ENCODE measurements at places on chromosomes 4 and X. TPM values are rescaled to one million over a fixed set of nuclear protein-coding genes. Genes with fewer than 3 reads are reported as not detected.
A peak's percentile ranks its signal among the peaks of the same experiment; 100 is the strongest.

Gene HSFX3
- not detected for polyA plus RNA-seq

- no peak for DNase-seq
- H3K4me1 ChIP-seq = no peaks in the 10 kb centered on the region
- no peak overlapping the region for H3K27ac ChIP-seq
- no peak overlapping the region for H3K4me3 ChIP-seq
- no peaks in the 10 kb centered on the region for H3K36me3 ChIP-seq
These were observed 171.8 kb upstream of the TTC29 start for GRCh38 chr4:147117431-147117830.

Gene AMBN
- not detected for polyA plus RNA-seq

GRCh38 chr4:185859111-185859510, 47.1 kb upstream of the SORBS2 start:
- DNase-seq = no peak
- no peaks in the 10 kb centered on the region for H3K27me3 ChIP-seq
- no peaks in the 10 kb centered on the region for H3K36me3 ChIP-seq

GRCh38 chr4:158714937-158715336, 8.3 kb downstream of the PPID start:
- no peak overlapping the region for H3K4me3 ChIP-seq
- no peaks in the 10 kb centered on the region for H3K4me1 ChIP-seq
- H3K27me3 ChIP-seq = no peaks in the 10 kb centered on the region
- no peak overlapping the region for H3K27ac ChIP-seq

GRCh38 chr4:110487873-110488272, 11.9 kb downstream of the ENPEP start:
- H3K36me3 ChIP-seq = no peaks in the 10 kb centered on the region
- peaks cover 2% of the 10 kb centered on the region for H3K4me1 ChIP-seq
- no peak overlapping the region for H3K4me3 ChIP-seq
- H3K27me3 ChIP-seq = no peaks in the 10 kb centered on the region
- no peak for DNase-seq

DNA sequence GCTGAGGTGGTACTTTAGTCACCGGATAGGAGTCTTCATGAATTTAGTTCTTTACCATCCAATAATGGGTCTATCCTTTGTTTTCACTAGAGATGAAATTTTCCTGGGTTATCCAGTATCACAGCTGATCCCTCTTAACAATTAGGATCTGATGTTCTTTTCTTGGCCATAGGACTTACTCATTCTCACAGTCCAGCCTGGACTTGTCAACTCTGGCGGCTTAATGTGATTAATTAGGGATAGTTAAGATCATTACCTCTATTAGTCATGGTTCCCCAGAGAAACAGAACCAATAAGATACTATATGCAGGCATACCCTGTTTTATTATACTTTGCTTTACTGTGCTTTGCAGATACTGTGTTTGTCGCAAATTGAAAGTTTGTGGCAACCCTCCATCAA, 272.7 kb upstream of the FAT4 start:
- H3K4me1 ChIP-seq = peaks cover 34% of the 10 kb centered on the region
- H3K4me3 ChIP-seq = no peak overlapping the region
- H3K27ac ChIP-seq = peak overlapping the region; percentile 38
- H3K27me3 ChIP-seq = no peaks in the 10 kb centered on the region
- DNase-seq = peak; percentile 52
- H3K36me3 ChIP-seq = no peaks in the 10 kb centered on the region

DNA sequence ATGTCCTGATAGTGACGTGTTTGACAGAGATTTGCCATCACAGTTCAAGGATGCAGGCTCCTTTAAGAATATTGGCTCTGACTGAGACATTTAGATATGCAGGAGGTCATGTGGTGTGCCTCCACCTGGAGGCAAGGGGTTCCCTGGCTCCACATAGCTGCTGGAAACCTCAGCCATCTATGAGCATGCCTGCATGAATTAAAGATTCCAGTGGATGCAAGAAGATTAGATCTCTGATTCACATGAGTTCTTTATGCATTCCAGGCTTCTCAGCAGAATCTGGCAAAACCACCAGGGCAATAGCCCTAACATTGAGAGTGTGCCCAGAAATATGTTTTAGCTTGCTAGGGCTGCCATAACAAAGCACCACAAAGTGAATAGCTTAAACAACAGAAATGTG, 298.5 kb upstream of the AADAT start:
- H3K36me3 ChIP-seq = no peaks in the 10 kb centered on the region
- H3K4me1 ChIP-seq = peaks cover 7% of the 10 kb centered on the region
- no peaks in the 10 kb centered on the region for H3K27me3 ChIP-seq
- peak; percentile 40 for DNase-seq
- H3K27ac ChIP-seq = peak overlapping the region; percentile 23

DNA sequence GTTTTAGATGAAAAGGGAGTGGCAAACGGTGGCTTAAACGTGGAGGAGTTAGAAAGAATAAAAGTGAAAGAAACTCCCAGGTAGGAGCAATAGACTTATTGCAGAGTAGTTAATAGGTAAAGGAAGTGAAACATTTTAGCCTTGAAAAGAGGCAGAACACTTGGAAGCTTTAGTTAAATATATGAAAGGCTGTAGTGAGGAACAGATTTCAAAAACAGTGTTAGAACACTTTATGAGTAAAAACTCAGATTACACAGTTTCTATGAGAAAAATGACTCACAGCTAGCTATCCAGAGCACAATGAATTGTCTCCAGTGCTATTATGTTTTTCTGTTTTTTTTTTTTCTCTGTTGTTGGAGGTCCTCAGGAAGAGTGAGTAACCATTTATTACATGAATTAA, 45.8 kb downstream of the TACR3 start:
- H3K27me3 ChIP-seq = no peaks in the 10 kb centered on the region
- H3K4me1 ChIP-seq = no peaks in the 10 kb centered on the region
- H3K36me3 ChIP-seq = no peaks in the 10 kb centered on the region
- no peak overlapping the region for H3K4me3 ChIP-seq
- no peak overlapping the region for H3K27ac ChIP-seq

DNA sequence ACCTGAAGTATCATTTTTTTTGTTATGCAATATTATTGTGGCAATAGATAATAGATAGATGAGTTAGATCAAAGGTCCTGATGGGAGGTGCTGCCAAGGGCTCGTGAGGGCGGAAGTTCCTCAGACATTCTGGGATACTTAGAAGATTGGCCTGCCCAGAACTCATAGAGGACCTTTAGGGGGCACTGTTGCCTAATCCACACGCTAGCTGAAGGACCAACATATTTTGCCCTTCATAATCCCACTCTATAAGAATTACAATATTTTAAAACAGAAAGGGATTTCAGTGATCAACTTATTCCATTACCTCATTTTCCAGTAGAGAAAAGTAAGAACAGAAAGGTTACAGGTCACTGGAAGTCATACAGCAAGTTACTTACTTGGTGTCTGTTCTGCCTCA, 22.9 kb upstream of the COX7B2 start:
- no peak for DNase-seq
- no peak overlapping the region for H3K27ac ChIP-seq
- H3K4me3 ChIP-seq = no peak overlapping the region
- no peaks in the 10 kb centered on the region for H3K36me3 ChIP-seq
- H3K27me3 ChIP-seq = no peaks in the 10 kb centered on the region

- H3K27me3 ChIP-seq = no peaks in the 10 kb centered on the region
- H3K4me3 ChIP-seq = no peak overlapping the region
- no peak overlapping the region for H3K27ac ChIP-seq
- DNase-seq = no peak
- no peaks in the 10 kb centered on the region for H3K4me1 ChIP-seq
These were observed 496.6 kb downstream of the STIM2 start for GRCh38 chr4:27357283-27357682.

DNA sequence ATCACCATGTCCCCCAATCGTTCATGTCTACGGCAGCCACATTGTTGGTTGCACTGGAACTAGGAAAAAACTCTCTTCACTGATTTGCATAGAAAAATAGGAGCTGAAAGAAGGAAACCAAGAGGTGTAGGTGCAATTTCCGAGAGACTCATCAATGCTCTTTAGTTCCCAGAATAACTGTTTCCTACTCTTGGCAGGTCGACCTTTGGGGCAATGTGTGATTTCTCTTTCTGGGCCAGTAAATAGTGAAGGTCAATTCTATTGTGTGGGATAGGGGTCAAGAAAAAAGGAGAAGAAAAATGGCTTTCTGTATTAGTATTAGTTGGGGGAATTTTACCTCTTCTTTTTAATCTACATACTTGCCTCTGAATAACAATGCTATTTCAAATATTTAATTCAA, 55.9 kb upstream of the PDE5A start:
- no peak overlapping the region for H3K4me3 ChIP-seq
- no peaks in the 10 kb centered on the region for H3K27me3 ChIP-seq
- no peak for DNase-seq
- H3K27ac ChIP-seq = no peak overlapping the region
- no peaks in the 10 kb centered on the region for H3K4me1 ChIP-seq

DNA sequence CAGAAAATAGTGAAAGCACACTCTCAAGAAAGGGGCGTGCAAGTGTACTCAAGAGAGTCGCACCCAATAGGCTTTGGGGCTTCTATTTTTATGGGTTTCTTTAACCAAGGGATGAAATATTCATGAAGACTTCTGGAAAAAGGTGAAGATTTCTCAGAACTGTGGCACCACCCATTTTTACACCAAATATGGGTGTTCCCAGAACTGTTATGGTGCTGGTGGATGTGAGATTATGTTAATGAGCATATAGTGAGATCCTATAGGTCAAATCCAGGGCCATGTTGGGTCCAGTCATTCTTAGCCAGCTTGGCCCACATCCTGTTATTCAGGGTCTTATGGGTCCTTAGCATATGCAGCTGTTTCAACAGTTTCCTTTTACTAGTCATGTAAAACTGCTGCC, 61.0 kb upstream of the SMIM10 start:
- H3K36me3 ChIP-seq = no peaks in the 10 kb centered on the region
- no peaks in the 10 kb centered on the region for H3K4me1 ChIP-seq
- DNase-seq = no peak
- no peak overlapping the region for H3K4me3 ChIP-seq
- H3K27ac ChIP-seq = no peak overlapping the region

- H3K36me3 ChIP-seq = no peaks in the 10 kb centered on the region
- no peak overlapping the region for H3K27ac ChIP-seq
- no peak for DNase-seq
- H3K4me3 ChIP-seq = no peak overlapping the region
- no peaks in the 10 kb centered on the region for H3K27me3 ChIP-seq
These were observed 169.6 kb upstream of the GLRA2 start for GRCh38 chrX:14359727-14360126.

DNA sequence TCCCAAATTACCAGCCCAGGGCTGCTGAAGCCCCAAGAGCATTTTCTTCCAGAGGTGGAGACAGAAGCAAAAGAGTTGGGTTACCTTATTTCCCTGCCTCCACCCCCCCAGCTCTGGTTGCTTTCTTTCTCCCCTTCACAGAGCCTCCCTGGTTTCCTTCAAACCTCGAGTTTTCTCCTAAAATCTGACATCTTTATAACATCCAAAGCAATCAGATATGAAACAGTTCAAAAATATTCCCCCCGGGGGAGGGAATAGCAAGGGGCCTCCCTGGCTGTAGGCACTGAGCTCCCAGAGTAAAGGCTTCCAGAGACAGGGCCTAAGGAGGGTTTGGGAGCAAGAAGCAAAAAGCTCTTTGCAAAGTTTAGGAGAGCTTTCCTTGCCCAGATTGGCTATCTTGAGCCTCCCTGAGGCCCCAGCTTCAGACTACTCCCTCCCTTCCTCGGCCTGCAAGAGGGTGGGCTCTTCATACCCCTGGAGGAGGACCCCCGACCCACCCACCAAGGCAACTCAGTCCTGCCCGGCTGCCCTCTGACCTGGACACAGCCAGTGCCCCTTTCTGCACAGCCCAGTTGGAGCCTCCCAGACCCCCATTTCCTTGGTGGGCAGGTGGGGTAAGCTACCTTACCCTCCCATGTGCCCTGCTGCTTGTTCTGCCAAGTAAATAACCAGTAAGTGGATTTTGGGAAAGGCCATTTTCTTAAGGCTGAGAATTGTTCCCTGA, 7.6 kb downstream of the MAMLD1 start:
- peaks cover 6% of the 10 kb centered on the region for H3K4me1 ChIP-seq
- no peak overlapping the region for H3K4me3 ChIP-seq
- no peak for DNase-seq
- no peak overlapping the region for H3K27ac ChIP-seq

- no peak overlapping the region for H3K4me3 ChIP-seq
- H3K36me3 ChIP-seq = no peaks in the 10 kb centered on the region
- H3K4me1 ChIP-seq = no peaks in the 10 kb centered on the region
These were observed 714.2 kb upstream of the PCDH7 start for GRCh38 chr4:30005995-30006394.

DNA sequence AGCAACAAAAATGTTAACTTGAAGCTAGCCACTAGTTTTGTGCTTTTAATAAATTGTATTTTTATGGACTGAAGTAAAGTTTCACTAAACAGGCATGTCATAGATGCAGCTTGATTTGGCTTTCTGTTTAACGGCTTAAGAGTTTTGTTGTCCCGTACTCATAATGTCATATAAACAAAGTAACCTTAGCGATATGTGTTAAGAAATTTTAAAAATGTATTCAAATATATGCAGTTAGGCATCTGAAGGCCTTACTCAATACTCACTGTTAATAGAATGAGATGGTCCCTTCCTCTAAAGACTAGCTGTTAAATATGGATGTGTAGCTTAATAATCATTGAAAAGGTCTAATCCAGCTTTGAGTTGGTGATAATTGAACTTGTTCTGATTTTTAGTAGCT, 1.0 kb upstream of the SCLT1 start:
- no peak for DNase-seq
- no peaks in the 10 kb centered on the region for H3K27me3 ChIP-seq
- no peaks in the 10 kb centered on the region for H3K36me3 ChIP-seq
- H3K4me3 ChIP-seq = no peak overlapping the region
- H3K4me1 ChIP-seq = peaks cover 13% of the 10 kb centered on the region

DNA sequence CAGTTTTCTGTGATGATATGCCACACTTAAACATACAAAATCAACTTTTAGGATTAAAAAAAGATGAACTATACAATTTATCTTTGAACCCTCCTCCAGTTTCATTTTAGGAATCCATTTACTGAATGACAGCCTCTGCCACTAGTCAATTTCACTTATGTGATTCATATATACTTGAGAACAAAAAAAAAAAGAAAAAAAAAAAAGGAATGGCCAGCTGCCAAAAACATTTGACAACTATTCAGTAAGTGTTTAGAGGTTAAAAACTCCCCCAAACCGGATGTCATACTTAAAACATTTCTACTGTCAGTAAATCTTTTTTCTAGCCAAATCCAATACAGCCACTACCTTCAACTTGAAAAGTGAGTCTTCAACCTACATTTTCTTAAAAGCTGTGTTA, 266.7 kb upstream of the MAGEB2 start:
- H3K4me1 ChIP-seq = no peaks in the 10 kb centered on the region
- H3K27ac ChIP-seq = no peak overlapping the region
- no peak for DNase-seq
- no peak overlapping the region for H3K4me3 ChIP-seq

DNA sequence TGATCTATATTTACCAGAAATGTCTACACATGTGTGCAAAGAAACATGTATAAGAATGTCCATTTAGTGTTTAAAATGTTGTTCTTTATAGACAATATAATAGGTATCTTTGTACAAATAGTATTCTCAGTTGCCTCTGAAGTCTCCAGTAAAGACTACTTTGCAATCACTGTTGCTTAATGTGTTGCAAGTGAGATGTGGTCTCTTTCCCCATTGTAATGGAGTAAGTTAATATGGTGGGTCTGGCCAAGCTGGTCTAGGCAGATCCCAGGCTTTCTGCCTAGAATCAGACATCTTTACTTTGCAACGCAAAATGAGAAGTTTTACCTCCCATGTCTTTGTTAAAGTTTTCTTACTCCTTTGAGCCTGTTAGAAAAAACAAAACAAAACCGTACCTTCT, 144.8 kb downstream of the GABRA3 start:
- no peak for DNase-seq
- no peaks in the 10 kb centered on the region for H3K27me3 ChIP-seq
- H3K4me1 ChIP-seq = no peaks in the 10 kb centered on the region
- H3K36me3 ChIP-seq = no peaks in the 10 kb centered on the region

Gene SMIM10L2A
- 1.3 TPM for polyA plus RNA-seq

Measured in keratinocyte (primary cell).